T-helper 2 cell (primary cell): ENCODE measurements at places on chromosomes 4 and X.

GRCh38 chrX:145817331-145818185, at the start of gene SLITRK2:
SLITRK2 (plus strand) TSS chrX:145817829; CDS start chrX:145822426, 4,597 bp downstream.
- DNase-seq = no peak

- no peak for DNase-seq
Measured at GRCh38 chrX:9807355-9808182, 21.3 kb downstream of the SHROOM2 start.

- DNase-seq = no peak
Measured at GRCh38 chrX:19924285-19924684, 36.9 kb upstream of the SH3KBP1 start.

GRCh38 chrX:12206413-12206812, 68.1 kb downstream of the FRMPD4 start:
- no peak for DNase-seq
